Activated CD4-positive, CD25-positive, alpha-beta regulatory T cell treated with anti-CD3 and anti-CD28 coated beads, Interleukin-2, amount 50 U/mL, for 24 hours (primary cell): ENCODE measurements at places on chromosomes 5 and 9.
A peak's percentile ranks its signal among the peaks of the same experiment; 100 is the strongest.

GRCh38 chr9:137174722-137175293, 3.0 kb upstream of the TMEM210 start:
- no peak for ATAC-seq

DNA sequence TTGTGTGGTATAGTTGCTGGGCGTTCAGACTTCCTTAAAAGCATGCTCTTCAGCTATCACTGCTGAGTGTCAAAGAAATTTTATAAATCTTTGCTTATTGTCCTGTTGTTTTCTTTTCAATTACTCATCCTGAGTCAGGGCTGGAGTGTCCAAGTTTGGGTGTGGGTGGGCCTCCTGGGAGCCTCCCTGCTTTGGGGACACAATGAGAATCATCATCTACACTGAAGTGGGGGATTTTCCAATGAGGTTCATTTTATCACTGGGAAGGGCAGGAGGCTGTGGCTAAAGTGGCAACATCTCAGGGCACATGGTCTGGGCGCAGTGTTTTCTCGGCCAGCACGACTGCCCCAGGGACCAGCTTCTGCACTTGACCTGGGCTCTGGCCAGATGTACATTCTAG, 19.5 kb downstream of the GFPT2 start:
- no peak for ATAC-seq

- no peak for ATAC-seq
These were observed 5.2 kb downstream of the SLC2A6 start for GRCh38 chr9:133473743-133474142.

DNA sequence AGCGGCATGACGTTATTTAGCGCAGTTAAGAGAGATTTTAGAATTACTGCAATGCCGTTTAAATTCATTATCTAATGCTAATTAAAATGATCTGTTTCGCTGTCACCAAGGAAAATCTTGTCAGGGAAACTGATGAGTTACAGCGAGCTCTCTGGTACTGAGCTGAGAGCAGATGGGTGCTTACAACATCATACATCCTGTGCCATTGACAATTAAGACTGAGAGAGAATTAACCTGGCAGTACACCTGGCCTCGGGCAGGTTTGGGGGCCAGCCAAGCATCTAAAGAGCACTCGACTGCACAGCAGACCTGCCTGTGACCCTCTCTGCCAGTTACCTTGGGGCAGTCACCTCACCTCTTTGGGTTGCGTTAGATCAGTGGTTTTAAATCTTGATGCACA, 55.0 kb downstream of the PUM3 start:
- no peak for ATAC-seq

- no peak for ATAC-seq
These were observed 5.4 kb upstream of the CLK4 start for GRCh38 chr5:178632285-178632684.

DNA sequence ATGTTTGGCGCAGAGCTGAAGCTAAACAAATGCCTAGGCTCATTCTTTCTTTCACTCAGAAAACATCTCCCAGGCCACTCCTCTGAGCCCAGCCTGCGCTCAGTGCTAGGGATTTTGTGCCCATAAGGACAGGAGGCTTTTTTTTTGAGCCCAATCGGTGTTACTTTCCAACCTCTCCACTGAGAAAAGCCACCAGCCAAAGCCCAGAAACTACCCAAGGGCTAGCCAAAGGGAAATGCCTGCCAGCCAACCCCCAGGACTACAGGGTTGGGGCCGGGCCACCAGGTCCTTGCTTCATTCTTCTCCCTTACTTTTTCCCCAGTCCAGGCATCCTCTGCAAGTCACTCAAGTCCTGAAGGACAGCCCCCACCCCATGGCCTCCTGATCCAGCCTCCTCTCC, 134.7 kb downstream of the PAX5 start:
- ATAC-seq: no peak

GRCh38 chr5:117547192-117547591, 972.6 kb upstream of the SEMA6A start:
- no peak for ATAC-seq

- no peak for ATAC-seq
These were observed 674 bp downstream of the TSPAN17 start for GRCh38 chr5:176647843-176648473.

GRCh38 chr5:68287976-68288706, 72.6 kb downstream of the PIK3R1 start:
- peak; percentile 62 for ATAC-seq

- no peak for ATAC-seq
These were observed 193.5 kb upstream of the HAPLN1 start for GRCh38 chr5:83914199-83914598.

DNA sequence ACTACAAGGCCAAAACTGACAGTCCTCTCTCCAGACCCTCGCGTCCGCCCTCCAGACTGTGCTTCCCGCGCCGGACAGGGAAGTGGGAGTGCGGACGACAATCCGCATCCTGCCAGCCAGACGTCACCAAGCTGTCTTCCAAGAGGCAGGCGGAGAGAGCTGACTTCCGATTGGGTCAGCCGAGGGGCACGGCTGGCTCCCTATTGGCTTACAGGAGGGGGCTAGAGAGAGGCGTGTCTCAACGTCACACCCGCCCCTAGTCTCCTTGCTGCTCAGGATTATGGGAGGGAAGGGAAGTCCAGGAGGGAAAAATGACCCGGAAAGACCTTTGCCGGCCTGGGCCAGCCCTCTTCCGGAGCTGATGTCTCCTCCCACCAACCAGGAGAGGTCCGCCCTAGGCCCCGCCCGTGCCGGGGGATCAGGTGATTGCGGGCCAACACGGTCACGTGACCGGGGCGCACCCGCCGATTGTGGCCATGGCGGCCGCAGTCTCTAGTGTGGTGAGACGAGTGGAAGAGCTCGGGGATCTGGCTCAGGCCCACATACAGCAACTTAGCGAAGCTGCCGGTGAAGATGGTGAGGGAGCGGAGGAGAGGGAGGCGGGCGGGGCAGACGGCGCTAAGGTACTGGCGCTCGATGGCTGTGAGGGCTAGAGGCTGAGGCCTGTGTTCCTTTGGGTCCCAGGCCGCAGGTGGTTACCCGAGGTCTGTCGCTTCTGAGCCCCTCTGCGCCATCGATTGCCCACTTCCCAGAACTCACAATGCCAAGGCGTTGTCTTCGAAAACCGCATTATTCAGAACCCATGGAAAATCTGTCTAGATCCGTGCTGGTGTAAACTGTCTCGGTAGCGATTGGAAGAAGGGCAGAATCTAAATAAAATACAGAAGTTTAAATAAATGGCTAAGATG, at the start of gene RIMOC1:
RIMOC1 (plus strand) TSS at position 453 of the 908 bp plus-strand sequence; CDS start at position 477, 24 bp downstream.
- peak; percentile 96 for ATAC-seq

GRCh38 chr9:96321515-96321914, 19.5 kb upstream of the HSD17B3 start:
- ATAC-seq: no peak

- ATAC-seq: no peak
These were observed 619.1 kb upstream of the DAB2 start for GRCh38 chr5:40043916-40044315.

DNA sequence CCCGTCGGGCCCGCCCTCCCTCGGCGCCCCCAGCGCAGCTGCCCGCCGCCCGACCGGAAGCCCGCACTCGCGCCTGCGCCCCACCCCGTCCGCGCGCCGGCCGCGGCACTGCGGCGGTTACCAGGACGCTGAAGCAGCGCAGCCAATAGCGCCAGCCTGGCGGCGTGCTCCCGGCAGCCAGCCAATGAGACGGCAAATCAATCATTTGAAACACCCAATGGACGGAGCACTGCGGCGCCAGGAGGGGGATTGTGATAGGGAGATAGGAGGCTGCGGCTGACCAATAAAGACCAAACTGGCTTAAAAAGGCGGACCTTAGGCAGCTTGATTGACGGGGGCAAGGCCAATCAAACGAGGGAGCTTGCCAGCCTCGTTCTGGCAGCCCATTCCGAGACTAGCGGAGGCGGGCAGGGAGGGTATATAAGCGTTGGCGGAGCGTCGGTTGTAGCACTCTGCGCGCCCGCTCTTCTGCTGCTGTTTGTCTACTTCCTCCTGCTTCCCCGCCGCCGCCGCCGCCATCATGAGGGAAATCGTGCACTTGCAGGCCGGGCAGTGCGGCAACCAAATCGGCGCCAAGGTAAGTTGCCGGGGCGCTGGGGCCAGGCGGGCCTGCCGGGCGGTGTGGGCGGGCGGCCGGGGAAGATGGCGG, at the start of gene TUBB4B:
TUBB4B (plus strand) TSS at position 447 of the 649 bp plus-strand sequence; CDS start at position 521, 74 bp downstream.
- peak; percentile 86 for ATAC-seq

GRCh38 chr9:109886617-109887016, 106.6 kb downstream of the PALM2AKAP2 start:
- peak; percentile 85 for ATAC-seq

GRCh38 chr9:129109537-129109903, 1.1 kb downstream of the CRAT start:
- ATAC-seq: no peak

GRCh38 chr9:130058887-130059286, 5.2 kb downstream of the GPR107 start:
- ATAC-seq: no peak

GRCh38 chr9:126218359-126219125, 108.1 kb upstream of the MVB12B start:
- no peak for ATAC-seq

DNA sequence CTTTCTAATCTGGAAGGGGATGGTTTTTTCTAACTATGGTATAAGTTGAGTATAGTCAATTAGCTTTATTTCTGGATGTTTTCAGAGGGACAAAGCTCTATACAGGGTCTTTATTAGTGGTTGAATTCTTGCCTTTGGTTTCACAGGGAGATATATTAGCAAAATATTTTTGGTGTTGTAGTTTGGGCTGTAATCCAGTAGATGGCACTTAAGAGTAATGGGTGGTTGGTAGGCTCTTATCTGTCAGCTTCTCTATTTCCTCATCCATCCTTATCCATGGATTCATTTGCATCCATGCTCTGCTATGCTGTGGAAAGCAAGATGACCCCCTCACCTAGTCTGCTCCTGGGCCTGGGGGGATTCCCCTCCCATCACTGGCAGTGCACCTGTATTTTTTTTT, 363.6 kb upstream of the CYLC2 start:
- ATAC-seq: no peak

DNA sequence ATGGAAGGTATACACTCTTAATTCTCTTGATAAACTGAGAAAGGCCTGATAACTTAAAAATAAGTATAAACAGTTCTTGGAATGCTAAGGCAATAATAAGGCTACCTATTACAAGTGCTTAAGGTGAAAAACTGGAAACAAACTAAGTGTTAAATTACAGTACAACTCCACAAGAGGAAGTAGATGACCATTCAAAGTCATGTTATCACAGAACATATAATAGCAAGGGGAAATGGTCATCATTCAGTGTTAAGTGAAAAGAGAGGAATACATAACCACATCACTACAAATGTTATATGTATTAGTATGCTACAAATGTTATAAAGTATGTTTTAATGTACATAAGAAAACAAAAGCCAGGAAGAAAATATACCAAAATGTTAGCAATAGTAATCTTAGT, 135.9 kb downstream of the CCDC192 start:
- ATAC-seq: no peak

DNA sequence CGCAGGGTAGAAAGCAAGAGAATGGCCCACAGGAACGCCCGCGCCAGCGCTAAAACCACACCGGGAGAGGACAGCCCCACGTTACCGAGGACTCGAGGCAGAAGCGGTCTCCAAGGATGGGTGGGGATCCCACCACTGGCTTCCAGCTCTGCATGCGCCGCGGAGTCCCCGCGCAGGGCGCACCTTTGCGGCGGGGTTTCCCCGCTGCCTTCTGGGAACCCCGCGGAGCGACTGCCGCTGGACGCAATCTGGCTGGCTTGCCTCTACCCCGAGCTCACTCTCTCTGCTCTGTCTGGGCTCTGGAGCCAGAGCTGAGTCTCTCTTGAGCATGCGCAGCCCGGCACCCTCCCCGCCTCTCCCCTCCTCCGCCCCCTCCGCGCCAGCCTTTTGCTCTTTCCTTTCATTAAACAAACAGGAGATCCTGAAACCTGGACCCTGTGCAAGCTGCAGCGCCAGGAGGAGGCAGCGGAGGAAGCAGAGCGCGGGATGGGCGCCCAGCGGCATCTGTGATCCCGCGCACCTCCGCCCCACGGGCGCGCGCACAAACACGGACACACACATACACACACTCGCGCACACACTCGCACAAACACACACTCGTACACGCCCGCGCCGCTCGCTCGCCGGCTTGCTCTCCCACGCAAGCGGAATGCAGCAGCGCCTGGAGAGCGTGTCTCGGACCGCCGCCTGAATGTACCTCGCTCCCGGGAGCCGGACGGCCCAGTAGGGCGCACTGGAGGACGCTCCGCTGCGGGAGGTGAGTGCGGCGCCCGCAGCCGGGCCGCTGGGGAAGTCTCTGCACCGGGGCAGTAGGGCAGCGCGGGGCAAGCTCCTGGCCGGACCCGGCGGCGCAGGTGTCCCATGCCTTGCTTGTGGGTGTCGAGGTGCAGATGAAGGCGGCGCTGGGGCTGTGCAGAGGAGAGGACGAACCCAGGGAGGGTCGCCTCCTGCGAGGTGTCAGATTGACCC, at the start of gene PLPPR1:
PLPPR1 (plus strand) TSS at position 382 of the 969 bp plus-strand sequence.
- ATAC-seq: no peak

DNA sequence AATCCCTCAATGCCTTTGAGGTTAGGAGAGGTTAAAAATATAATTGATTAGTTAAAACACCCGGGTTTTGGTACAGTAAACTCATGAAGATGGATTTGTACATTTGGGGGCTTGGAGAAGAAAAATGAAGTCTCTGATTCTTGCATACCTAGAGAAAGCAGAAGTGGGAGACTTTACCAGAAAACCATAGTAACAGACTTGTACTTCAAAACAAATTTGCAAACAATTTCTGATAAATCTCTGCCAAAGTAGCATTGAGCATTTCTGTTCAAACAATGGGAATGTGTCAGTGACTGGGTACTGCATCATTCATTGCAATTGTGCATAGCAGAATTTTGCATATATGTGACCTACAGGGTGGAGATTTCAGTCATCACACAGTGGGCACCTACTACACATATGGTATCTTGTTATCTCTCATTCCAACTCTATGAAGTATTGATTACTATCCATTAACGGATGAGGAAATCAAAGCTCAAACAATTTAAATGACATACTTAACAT, 256.9 kb downstream of the PLK2 start:
- ATAC-seq: no peak

- ATAC-seq: no peak
These were observed 244.4 kb downstream of the FANCC start for GRCh38 chr9:95073042-95073607.

GRCh38 chr9:101664453-101664852, 69.7 kb upstream of the PPP3R2 start:
- ATAC-seq: no peak

DNA sequence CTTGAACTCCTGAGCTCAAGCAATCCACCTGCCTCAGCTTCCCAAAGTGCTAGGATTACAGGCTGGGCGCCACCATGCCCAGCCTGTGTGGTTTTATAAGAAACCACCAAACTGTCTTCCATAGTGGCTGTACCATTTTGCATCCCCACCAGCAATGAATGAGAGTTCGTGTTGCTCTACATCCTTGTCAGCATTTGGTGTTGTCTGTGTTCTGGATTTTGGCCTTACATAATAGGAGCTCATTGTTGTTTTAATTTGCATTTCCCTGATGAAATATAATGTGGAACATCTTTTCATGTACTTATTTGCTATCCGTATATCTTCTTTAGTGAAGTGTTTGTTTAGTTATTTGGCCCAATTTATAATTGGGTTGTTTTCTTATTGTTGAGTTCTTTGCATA, 29.8 kb downstream of the PHF2 start:
- ATAC-seq: no peak
